ENCODE measurements at places on chromosomes 1 and 21.
A peak's percentile ranks its signal among the peaks of the same experiment; 100 is the strongest.

DNA sequence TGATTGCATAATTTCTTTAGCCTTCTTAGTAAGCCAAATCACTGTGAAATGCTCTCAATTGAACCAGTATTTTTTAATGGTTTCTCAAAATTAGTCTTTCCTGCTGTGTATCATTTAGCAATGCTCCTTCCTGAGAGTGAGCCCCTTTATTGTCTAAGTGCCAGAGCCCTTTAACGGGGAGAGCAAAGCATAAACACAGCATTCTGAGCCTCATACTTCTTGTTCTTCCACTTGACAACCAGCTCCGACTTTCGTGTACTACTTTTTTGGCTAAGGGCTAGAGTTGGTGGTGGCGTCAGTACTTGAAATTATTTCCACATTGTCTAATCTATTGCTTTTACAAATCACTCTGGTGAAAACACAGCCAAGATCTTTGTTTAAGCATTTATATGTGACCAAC, 299.0 kb downstream of the TPR start:
- DNase-seq, result no peak

GRCh38 chr1:229224308-229224707, 46.6 kb upstream of the RAB4A start:
- DNase-seq, result no peak

GRCh38 chr1:162347281-162347680, 29.4 kb downstream of the SPATA46 start:
- DNase-seq, result no peak

- DNase-seq, result no peak
Observed at GRCh38 chr1:60751306-60751705, 331.1 kb upstream of the NFIA start.

- no peak for DNase-seq
Observed at GRCh38 chr1:19405195-19405760, 80.1 kb downstream of the CAPZB start.

DNA sequence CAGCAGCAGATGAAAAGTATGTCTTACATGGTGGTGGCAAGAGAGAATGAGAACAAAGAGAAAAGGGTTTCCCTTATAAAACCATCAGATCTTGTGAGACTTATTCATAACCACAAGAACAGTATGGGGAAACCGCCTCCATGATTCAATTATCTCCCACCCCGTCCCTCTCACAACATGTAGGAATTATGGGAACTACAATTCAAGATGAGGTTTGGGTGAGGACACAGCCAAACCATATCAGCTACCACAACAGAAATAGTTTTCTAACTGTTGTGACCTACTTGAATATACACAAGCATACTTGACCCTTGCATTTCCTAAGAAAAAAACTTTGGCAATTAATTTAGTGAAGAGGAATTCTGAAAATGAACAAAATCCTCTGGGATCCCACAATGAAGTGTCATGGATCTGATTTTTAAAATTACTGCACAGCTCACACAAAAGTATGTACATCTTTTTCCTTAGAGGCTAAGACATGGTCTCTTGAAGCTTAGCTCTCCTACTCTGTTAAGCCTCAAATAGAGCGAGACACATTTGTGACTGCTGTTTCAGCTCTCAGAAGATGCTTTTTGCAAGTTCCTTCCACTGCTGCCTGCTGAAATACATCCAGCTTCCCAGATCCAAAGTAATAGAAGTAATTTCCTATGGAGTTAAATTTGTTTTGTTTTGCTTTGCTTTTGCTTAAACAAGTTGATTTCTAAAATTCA, 265.8 kb downstream of the DPYD start:
- DNase-seq, result peak; percentile 16

GRCh38 chr1:62295921-62296491, 23.2 kb downstream of the KANK4 start:
- no peak for DNase-seq

GRCh38 chr1:21764615-21765423, 18.1 kb downstream of the USP48 start:
- peak; percentile 33 for DNase-seq

GRCh38 chr21:46214478-46215340, 13.9 kb downstream of the LSS start:
- DNase-seq, result no peak

GRCh38 chr1:177748080-177748801, 221.6 kb downstream of the SEC16B start:
- no peak for DNase-seq
